ENCODE measurements at places on chromosomes 6 and 20. TPM values are rescaled to one million over a fixed set of nuclear protein-coding genes. Genes with fewer than 3 reads are reported as not detected.

DNA sequence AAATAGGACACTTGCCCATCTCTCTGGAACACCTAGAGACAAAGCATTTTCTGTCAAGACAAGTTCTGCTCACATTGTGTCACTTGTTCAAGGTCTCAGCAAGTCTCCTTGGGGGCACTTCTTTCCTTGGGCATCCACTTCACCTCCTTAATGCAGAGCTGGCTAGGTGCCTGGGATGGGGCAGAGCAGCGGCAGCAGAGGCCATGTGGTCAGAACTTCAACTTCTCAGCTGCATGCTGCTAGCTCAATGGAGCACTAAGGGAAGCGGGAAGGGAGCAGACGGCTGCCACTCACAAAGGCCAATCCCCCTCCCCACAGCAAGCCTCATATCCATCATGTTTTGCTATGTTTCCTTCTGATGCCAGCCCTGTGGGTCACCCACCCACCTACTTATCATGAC lies 31.5 kb downstream of the NEDD9 start:
- H3K27me3 ChIP-seq = no peaks in the 10 kb centered on the region
- H3K27ac ChIP-seq = no peak overlapping the region
- peaks cover 27% of the 10 kb centered on the region for H3K4me1 ChIP-seq
- no peak overlapping the region for H3K4me3 ChIP-seq

DNA sequence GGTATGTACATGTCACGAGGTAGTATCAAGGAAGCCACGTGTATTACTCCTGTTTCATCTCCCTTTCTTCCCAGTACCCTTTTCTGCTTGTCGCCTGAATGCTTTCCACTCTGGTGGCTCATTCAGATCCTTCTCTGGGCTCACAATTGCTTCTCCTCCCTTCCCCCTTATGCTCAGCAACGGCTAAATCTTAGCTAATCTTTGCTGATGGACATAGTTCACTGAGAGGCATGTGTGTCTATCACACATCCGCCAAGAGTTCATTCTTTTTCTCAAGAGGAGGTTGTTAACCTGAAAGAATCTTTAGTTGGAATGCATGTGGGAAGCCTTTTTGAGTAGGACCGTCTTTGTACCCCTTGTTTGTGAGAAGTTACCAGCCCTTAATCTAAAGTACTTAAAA lies 25.8 kb upstream of the MROH8 start:
- H3K36me3 ChIP-seq = peaks cover 85% of the 10 kb centered on the region
- no peak overlapping the region for H3K4me3 ChIP-seq
- H3K27ac ChIP-seq = no peak overlapping the region
- no peak for DNase-seq
- H3K27me3 ChIP-seq = no peaks in the 10 kb centered on the region

DNA sequence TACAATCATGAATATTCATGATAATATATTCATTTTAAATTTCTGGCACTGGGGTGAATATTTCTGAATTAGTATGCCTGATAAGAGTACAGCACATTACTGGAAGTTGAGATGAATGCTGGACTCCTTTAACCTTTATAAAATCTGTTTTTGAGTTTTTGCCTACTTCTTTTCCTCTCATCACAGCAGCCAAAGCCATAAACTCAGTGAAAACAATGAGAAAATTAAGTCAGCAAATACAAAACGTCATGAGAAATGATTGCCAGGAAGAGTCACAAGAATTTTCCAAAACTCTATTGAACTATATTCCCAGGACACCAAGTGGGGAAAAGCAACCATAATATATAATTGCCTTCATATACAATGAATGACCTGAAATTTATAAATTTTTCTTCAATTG lies 837.6 kb downstream of the TBC1D32 start:
- no peaks in the 10 kb centered on the region for H3K4me1 ChIP-seq
- no peak overlapping the region for H3K27ac ChIP-seq
- H3K4me3 ChIP-seq = no peak overlapping the region
- H3K27me3 ChIP-seq = no peaks in the 10 kb centered on the region
- DNase-seq = no peak

The CGA gene
- total RNA-seq = not detected

The NECAB3 gene
- 28.1 TPM for total RNA-seq

The SLCO4A1 gene
- total RNA-seq = 20.7 TPM

The CLVS2 gene
- total RNA-seq = 59.8 TPM

- H3K27me3 ChIP-seq = no peaks in the 10 kb centered on the region
- H3K4me3 ChIP-seq = no peak overlapping the region
- DNase-seq = no peak
- no peaks in the 10 kb centered on the region for H3K4me1 ChIP-seq
- no peaks in the 10 kb centered on the region for H3K36me3 ChIP-seq
Measured at GRCh38 chr6:75384116-75384515, 99.5 kb upstream of the TMEM30A start.

GRCh38 chr6:109979033-109979921 lies 1.2 kb downstream of the GPR6 start:
- H3K27ac ChIP-seq = no peak overlapping the region
- no peaks in the 10 kb centered on the region for H3K4me1 ChIP-seq
- no peaks in the 10 kb centered on the region for H3K36me3 ChIP-seq
- H3K4me3 ChIP-seq = no peak overlapping the region

GRCh38 chr6:111523484-111524167 lies 40.6 kb upstream of the REV3L start:
- H3K27ac ChIP-seq = no peak overlapping the region
- no peaks in the 10 kb centered on the region for H3K4me1 ChIP-seq
- no peaks in the 10 kb centered on the region for H3K36me3 ChIP-seq
- no peaks in the 10 kb centered on the region for H3K27me3 ChIP-seq

The KHDC3L gene
- total RNA-seq = not detected

DNA sequence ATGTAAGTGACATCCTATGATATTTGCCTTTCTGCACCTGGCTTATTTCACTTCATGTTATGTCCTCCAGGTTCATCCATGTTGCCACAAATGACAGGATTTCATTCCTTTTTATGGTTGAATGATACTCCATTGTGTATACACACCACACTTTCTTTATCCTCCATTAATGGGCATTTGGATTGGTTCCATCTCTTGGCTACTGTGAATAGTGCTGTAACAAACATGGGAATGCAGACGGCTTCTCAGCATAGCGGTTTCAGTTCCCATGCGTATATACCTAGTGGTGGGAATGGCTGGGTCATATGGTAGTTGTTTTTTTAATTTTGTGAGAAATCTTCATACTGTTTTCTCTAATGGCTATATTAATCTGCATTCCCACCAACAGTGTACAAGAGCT lies 14.8 kb downstream of the MTHFD1L start:
- no peaks in the 10 kb centered on the region for H3K36me3 ChIP-seq
- no peak overlapping the region for H3K27ac ChIP-seq
- peaks cover 14% of the 10 kb centered on the region for H3K4me1 ChIP-seq
- DNase-seq = no peak
- H3K27me3 ChIP-seq = no peaks in the 10 kb centered on the region

- H3K27ac ChIP-seq = no peak overlapping the region
- H3K4me3 ChIP-seq = no peak overlapping the region
Measured at GRCh38 chr6:14224359-14225103, 107.0 kb downstream of the CD83 start.

DNA sequence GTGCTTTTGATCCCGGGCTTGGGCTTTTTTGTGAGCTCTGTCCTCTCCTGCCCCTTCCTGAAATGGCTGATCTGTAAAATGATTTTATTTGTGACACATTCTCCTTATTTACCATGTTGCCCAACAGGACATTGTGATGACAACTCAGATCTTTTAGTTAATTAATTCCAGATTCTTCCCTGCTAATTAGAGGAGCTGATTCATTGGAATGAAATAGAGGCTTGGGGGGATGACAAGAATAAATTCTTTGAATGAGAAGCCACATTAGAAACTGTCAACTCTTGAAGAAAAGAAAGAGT lies 26.1 kb upstream of the GABRR1 start:
- H3K4me3 ChIP-seq = no peak overlapping the region
- H3K27ac ChIP-seq = no peak overlapping the region
- no peaks in the 10 kb centered on the region for H3K27me3 ChIP-seq
- H3K36me3 ChIP-seq = no peaks in the 10 kb centered on the region
- DNase-seq = no peak

GRCh38 chr6:44102527-44102926 lies 24.7 kb downstream of the MRPL14 start:
- H3K27me3 ChIP-seq = no peaks in the 10 kb centered on the region
- DNase-seq = no peak
- H3K36me3 ChIP-seq = peaks cover 32% of the 10 kb centered on the region
- H3K27ac ChIP-seq = no peak overlapping the region
- no peak overlapping the region for H3K4me3 ChIP-seq
- H3K4me1 ChIP-seq = peaks cover 4% of the 10 kb centered on the region

The KIAA1755 gene
- not detected for total RNA-seq

The MAP3K7 gene
- 16.3 TPM for total RNA-seq

DNA sequence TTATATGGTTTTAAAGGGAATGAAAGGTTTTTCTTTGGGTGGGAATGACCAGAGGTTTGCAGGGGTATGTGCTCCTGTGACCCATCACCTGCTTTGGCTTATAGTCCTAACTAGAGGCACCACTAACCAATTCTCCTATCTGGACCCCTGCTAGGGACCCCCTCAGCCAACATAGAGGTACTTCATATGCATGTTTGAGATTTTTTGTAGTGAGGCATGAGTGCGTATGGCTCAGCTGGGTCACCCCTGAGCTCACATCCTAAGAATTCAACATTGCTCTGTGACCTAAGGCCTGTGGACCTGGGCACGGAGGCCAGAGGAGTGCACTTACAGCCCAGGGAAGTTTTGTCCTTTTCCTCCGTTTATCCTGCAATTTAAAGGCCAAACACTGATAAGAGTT lies 68.4 kb upstream of the EEF1E1 start:
- H3K27me3 ChIP-seq = no peaks in the 10 kb centered on the region
- H3K4me1 ChIP-seq = no peaks in the 10 kb centered on the region
- no peak for DNase-seq
- no peak overlapping the region for H3K4me3 ChIP-seq
- no peak overlapping the region for H3K27ac ChIP-seq
- no peaks in the 10 kb centered on the region for H3K36me3 ChIP-seq

DNA sequence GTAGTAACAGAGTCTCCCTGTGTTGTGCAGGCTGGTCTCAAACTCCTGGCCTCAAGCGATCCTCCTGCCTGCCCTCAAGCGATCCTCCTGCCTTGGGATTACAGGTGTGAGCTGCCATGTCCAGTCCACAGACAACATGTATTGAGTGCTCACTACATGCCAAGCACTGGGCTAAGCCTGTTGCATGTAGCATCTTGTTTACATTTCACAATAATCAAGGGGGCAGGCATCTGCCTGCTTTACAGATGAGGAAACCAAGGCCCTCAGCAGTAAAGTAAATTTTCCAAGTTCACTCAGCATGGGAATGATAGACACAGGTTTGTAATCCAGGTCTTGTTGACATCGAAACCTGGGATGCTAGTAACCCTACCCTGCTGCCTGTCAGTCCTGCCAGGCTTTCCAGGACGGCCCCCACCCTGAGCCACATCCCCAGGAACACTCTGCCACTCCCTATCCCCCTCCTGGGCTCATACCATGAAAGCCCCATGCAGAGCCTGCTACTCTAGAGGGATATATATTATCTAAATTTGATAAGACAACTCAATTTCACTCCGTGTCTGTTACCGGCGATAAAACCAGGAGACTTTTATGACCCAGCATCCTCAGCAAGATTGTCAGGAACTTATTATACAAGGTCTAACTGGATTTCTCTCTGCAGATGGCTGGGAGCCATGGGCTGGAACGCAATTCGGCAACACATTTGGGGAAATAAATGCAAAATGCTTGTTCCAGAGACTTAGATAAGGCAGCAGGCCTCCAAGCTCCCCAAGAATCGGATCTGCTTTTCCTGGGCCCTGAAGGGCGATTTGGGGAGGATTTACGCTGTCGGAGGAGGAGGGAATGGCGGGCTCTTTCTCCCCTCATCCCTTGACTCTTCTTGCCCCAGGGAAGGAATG lies 30.4 kb downstream of the CD40 start:
- H3K4me3 ChIP-seq = no peak overlapping the region
- no peak overlapping the region for H3K27ac ChIP-seq
- DNase-seq = no peak
- H3K4me1 ChIP-seq = no peaks in the 10 kb centered on the region
- peaks cover 78% of the 10 kb centered on the region for H3K27me3 ChIP-seq

The RSPH4A gene
- under 0.01 TPM for total RNA-seq

The SERINC3 gene
- total RNA-seq = 9.6 TPM

The HLA-DQA1 gene
- total RNA-seq = not detected

GRCh38 chr6:151842816-151843215 lies 35.3 kb downstream of the ESR1 start:
- no peak overlapping the region for H3K4me3 ChIP-seq
- no peak for DNase-seq
- no peaks in the 10 kb centered on the region for H3K4me1 ChIP-seq
- no peaks in the 10 kb centered on the region for H3K36me3 ChIP-seq
- no peaks in the 10 kb centered on the region for H3K27me3 ChIP-seq

The C2 gene
- 6.2 TPM for total RNA-seq

The USP49 gene
- total RNA-seq = 26.3 TPM

- H3K27me3 ChIP-seq = no peaks in the 10 kb centered on the region
- no peak overlapping the region for H3K27ac ChIP-seq
- no peak overlapping the region for H3K4me3 ChIP-seq
- H3K4me1 ChIP-seq = no peaks in the 10 kb centered on the region
- peaks cover 98% of the 10 kb centered on the region for H3K36me3 ChIP-seq
- DNase-seq = no peak
Measured at GRCh38 chr6:30922447-30922852, 8.4 kb downstream of the VARS2 start.

DNA sequence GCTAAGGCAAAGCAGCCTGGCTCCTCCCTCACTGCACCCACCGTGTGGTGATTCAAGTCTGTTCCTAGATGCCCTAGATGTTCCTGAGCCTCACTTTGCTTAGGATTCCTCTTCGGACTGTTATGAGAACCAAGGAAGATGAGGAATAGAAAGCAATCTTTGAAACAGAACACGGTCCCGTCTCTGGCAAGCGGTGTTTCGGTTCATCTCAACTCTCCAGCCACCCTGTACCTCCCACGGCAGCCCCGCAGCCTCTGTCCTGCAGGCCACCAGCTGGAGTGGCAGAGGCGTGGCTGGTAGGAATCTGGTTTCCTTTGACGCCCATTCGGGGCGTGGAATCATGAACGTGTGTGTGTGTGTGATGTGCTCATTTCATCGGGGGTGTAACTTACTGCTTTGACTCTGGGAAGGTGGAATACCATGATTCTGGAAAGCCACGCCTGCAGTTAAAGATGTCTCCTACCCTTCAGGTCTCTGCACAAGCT lies 21.3 kb downstream of the PDE10A start:
- H3K4me1 ChIP-seq = peaks cover 22% of the 10 kb centered on the region
- no peaks in the 10 kb centered on the region for H3K36me3 ChIP-seq
- H3K4me3 ChIP-seq = no peak overlapping the region
- H3K27ac ChIP-seq = no peak overlapping the region

The MEI4 gene
- total RNA-seq = not detected

GRCh38 chr6:32271429-32271828 lies 47.6 kb upstream of the NOTCH4 start:
- H3K27ac ChIP-seq = no peak overlapping the region
- H3K4me3 ChIP-seq = no peak overlapping the region

The GATA5 gene
- 16.4 TPM for total RNA-seq

GRCh38 chr6:47780510-47781356 lies 1.1 kb upstream of the OPN5 start:
- H3K27me3 ChIP-seq = peaks cover 3% of the 10 kb centered on the region
- H3K4me1 ChIP-seq = no peaks in the 10 kb centered on the region
- no peak overlapping the region for H3K4me3 ChIP-seq
- H3K27ac ChIP-seq = no peak overlapping the region
